ENCODE measurements at places on chromosomes 6 and 20. TPM values are rescaled to one million over a fixed set of nuclear protein-coding genes. Genes with fewer than 3 reads are reported as not detected.

The MYCT1 gene
- total RNA-seq, result 8.6 TPM

DNA sequence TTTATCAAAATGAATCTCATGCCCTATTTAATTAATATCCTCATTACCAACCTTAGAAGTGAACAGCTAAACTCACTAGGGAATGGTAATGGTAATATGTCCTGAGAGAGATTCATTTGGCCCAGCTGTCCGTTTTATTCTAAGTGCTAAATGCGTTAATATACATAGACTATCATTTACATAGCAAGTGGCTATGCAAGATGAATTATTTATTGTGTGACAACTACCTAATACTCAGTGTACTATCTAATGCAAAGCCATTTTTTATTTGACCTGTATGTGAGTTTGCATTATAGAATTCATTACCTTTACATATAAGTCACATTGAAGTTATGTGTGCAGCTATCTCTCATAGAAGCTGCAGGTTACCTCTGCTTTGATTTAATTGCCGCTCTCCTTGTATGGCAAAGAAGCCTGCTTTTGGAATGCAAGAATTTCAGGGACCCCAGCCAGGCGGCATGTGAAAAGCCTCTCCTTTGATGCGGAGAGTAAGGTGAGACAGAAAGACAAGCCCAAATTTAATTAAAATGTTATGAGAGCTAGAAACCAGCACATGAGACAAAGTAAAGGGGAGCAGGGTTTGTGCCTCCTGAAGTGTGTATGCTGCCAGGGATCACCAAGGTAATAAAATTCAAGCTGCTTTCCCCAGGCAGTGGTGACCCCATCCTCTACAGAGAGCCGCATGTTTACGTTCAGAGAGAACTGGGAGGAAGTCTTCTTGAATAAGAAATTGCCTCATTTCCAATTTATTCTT lies 693.0 kb upstream of the MAP3K7 start:
- no peaks in the 10 kb centered on the region for H3K4me1 ChIP-seq
- no peak for DNase-seq
- H3K27ac ChIP-seq, result no peak overlapping the region
- no peaks in the 10 kb centered on the region for H3K36me3 ChIP-seq

GRCh38 chr6:70082830-70083229 lies 216.5 kb downstream of the COL19A1 start:
- H3K4me1 ChIP-seq, result no peaks in the 10 kb centered on the region
- H3K36me3 ChIP-seq, result no peaks in the 10 kb centered on the region
- no peak for DNase-seq

- H3K4me3 ChIP-seq, result no peak overlapping the region
- H3K4me1 ChIP-seq, result no peaks in the 10 kb centered on the region
- no peak for DNase-seq
- H3K36me3 ChIP-seq, result no peaks in the 10 kb centered on the region
- no peak overlapping the region for H3K27ac ChIP-seq
Measured at GRCh38 chr6:166830185-166830890, 126.0 kb downstream of the RNASET2 start.

DNA sequence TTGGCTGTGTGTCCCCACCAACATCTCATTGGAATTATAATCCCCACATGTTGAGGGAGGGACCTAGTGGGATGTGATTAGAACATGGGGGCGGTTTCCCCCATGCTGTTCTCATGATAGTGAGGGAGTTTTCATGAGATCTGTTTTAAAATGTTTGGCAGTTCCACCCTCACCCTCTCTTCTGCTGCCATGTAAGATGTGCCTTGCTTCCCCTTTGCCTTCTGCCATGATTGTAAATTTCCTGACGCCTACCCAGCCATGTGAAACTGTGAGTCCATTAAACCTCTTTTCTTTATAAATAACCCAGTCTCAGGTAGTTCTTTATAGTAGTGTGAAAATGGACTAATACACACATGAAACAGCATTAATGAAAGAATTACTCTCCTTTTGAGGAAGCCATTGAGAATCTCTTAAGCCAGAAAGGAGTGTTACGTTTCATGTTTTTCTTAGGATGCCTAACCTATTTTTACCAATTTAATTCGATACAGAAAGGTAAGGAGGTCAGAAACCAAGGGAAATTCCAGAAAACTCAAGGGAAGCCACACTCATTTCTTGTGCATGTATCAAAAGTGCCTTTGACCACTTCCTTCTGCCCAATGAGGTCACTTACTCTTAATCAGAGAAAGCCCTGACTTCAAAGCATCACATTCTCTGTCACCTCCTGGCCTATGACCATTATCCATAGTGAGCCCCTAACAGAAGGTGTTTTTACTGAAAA lies 24.7 kb upstream of the HINT3 start:
- no peaks in the 10 kb centered on the region for H3K4me1 ChIP-seq
- H3K36me3 ChIP-seq, result peaks cover 35% of the 10 kb centered on the region
- H3K27me3 ChIP-seq, result no peaks in the 10 kb centered on the region
- DNase-seq, result no peak
- no peak overlapping the region for H3K4me3 ChIP-seq

Data from adrenal gland (tissue), 19 donors.